Dermis blood vessel endothelial cell (primary cell): ENCODE measurements at places on chromosomes 1 and 21.

DNA sequence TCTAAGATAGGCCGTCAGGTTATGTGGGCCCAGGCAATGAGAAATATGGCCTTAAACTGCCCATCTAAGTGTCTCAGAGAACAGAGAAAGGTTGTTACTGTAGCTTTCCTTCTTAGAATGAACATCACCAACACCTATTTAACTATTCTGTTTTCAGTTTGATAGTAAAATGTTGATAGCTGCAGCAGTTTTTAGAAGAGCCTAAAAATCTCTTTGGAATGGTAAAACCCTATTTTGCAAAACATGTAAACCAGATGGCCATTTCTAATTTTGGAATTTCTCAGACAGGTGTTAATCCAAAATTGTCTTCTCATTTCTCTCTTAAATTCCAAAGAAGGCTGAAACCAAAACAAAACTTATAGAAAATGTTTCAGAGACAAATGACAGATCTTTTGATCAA, 57.5 kb downstream of the DIPK1A start:
- no peak for DNase-seq

- DNase-seq, result no peak
Measured at GRCh38 chr1:116006486-116006964, 30.2 kb downstream of the SLC22A15 start.

- no peak for DNase-seq
Measured at GRCh38 chr1:161038523-161039153, at the start of gene TSTD1. Gene TSTD1 (minus strand): TSS chr1:161038964. CDS start chr1:161038889, 75 bp downstream.

GRCh38 chr1:28394136-28394535, 24.6 kb downstream of the PHACTR4 start:
- no peak for DNase-seq

DNA sequence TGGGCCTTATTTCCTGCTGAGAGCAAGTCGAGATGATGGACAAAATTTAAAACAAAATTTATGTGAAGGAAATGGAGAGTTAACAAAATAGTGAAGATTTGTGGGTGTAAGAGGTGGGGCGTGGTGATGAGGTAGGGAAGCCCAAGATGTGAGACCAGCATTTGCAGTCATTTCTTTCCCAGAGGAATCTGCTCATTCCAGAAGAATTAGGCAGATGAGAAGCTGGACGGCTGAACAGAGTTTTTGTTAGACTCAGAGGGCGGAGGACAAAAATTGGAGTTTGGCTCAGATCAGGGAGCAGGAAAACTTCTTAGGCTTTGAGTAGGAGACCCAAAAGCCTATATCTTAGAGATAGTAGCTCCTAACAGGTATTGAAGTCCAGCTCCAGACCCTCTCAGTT, 65.3 kb downstream of the CAMTA1 start:
- no peak for DNase-seq

DNA sequence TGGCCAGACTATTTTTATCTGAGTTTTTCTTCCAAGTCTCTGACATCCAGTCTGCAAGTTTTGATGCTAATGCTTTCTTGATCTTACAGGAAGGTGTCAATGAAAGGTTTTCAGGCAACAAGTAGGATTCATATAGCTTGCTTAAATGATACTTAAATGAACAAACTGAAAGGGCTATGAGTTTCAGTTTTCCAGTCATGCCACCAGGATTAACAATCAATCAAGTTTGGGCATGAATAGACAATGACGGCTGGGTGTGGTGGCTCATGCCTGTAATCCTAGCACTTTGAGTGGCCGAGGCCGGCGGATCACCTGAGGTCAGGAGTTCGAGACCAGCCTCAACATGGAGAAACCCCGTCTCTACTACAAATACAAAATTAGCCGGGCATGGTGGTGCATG, 34.3 kb upstream of the SLC16A1 start:
- DNase-seq, result no peak

DNA sequence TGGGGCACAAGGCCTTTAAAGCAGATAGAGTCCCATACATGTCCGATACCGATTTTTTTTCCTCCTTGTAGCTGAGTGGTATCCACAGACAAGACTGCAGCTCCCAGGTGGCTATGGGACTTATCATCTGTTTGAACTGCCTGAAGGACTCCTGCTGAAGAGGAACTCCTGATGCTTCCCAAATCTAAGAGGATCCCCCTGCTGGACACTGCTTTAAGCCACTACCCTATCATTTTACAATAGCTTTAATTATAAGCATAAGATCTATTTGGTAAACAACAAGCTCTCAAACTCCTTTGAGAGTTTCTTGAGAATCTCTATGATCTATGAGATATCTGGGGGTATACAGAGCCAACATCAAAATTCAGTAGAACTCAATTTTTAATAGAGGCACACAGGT, 11.7 kb downstream of the NDC1 start:
- DNase-seq, result peak; percentile 37

DNA sequence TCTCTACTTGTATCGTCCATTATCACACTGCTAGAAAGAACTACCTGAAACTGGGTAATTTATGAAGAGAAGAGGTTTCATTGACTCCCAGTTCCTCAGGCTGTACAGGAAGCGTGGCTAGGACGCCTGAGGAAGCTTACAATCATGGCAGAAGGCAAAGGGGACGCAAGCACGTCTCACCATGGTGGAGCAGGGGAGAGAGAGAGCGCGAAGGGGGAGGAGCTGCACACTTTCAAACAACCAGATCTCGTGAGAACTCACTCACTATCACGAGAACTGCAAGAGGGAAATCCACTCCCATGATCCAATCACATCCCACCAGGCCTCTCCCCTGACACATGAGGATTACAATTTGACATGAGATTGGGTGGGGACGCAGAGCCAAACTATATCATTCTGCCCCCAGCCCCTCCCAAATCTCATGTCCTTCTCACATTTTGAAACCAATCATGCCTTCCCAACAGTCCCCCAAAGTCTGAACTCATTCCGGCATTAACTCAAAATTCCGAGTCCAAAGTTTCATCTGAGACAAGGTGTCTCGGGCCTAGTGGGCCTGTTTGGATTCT, 8.0 kb downstream of the MMEL1 start:
- DNase-seq, result no peak
